ENCODE measurements at places on chromosomes 5 and 9.
A peak's percentile ranks its signal among the peaks of the same experiment; 100 is the strongest.

GRCh38 chr9:82130331-82131042 is 141.9 kb downstream of the SPATA31D1 start:
- no peak for DNase-seq

GRCh38 chr5:81121836-81122630 is 111.1 kb upstream of the CKMT2 start:
- DNase-seq: no peak

- DNase-seq: no peak
These were observed 426 bp downstream of the C7 start for GRCh38 chr5:40909723-40910122.

DNA sequence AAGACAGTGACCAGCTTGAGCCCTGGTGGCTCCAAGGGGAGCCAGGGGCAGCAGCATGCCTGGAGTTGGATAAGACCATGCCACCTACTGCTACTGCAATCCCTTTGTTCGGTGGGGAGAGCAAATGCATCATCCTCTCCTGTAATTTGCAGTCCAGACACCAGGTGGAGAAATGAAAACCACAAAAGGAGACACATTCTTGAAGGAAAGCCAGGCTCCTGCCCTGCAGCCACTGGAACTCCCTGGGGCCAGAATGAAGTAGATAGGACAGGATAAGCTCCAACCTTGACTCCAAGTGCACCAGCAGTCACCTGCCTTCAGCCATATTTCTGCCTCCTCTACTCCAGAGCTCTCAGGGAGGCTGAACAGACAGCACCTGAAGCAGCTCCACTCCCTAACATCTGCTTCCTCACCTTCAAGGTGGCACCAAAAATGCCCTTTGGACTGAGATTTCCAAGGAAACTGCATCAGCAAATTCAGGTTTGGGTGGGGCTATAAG is 65.1 kb upstream of the IQGAP2 start:
- DNase-seq: no peak

- no peak for DNase-seq
These were observed 34.6 kb upstream of the CPEB4 start for GRCh38 chr5:173853370-173854131.

DNA sequence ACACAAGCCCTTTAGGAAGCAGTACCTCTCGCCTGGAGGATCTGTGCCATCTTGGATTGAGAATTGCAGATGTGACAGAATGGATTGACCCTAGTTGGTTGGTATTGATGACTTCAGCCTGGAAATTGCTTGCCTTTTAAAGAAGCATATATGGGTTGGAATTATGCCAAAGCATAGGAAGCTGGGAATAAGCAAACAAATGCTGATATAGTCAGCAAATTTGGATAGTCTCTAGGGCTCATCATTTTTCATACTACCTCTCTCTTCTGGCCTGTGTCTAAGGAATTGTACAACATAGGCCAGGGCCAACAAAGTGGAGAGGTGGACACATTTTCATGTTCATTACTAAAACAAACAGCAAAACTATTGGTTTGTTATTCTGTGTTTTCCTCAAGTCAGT is 13.2 kb downstream of the TRIM32 start:
- no peak for DNase-seq

GRCh38 chr5:125341436-125341835 is 595.0 kb upstream of the ZNF608 start:
- DNase-seq: no peak

DNA sequence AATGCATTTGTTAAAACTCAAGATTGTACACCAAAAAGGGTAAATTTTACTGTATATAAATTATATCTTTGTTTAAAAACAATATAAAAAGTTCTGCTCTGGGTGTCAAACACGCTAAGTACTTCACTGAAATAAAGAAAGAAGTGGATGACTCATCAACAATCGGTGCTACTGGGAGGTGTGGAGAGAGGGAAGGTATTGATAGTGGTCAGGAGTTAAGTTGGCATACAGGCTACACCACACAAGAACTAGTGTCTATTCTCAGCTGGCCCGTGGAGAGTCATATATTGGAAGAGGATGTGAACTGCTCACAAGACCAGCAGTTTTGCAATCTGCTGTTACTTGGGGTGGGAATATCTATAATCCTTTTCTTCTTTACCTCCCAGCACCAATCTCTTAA is 145.7 kb upstream of the TRPC7 start:
- DNase-seq: no peak

GRCh38 chr5:71880536-71880935 is 161.5 kb downstream of the CARTPT start:
- no peak for DNase-seq

- no peak for DNase-seq
These were observed 322.9 kb downstream of the TMEM38B start for GRCh38 chr9:106017198-106017740.

DNA sequence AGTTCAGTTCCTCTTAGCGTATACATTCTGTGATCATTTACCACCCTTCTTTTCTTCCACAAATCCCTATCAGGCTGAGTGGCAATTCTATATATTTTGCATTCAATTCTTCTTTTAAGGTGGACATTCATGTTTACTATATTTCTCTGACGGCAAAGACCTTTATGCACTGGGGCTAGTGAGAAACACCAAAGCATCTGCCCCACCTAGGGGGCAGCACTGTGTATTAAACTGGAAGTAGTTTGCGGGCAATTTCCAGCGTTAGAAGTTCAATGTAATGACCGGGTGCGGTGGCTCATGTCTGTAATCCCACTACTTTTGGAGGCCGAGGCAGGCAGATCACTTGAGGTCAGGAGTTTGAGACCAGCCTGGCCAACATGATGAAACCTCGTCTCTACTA is 27.9 kb upstream of the FBXL7 start:
- DNase-seq: no peak

- no peak for DNase-seq
These were observed 568.8 kb downstream of the PSAT1 start for GRCh38 chr9:78865737-78866136.

- no peak for DNase-seq
These were observed 143.7 kb downstream of the FSTL4 start for GRCh38 chr5:133468596-133468995.

DNA sequence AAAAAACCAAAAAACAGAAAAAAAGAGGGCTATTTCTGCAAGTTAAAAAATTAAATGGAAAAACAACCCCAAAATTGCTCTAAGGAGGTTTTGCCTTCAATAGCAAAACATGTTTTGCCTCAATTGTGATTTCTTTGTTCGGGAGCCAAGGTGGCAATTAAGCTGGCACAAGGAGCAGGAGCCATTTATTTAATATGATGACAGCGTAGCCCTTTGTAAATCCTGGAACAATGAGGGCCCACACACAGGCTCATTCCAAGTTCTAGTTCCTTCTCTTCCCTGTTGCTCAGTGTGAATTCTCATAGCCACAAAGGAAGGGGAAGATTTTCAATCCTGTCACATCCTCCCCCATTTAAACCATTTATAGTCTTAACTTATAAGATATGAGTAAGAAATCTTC is 353.2 kb downstream of the PDE4D start:
- DNase-seq: no peak

DNA sequence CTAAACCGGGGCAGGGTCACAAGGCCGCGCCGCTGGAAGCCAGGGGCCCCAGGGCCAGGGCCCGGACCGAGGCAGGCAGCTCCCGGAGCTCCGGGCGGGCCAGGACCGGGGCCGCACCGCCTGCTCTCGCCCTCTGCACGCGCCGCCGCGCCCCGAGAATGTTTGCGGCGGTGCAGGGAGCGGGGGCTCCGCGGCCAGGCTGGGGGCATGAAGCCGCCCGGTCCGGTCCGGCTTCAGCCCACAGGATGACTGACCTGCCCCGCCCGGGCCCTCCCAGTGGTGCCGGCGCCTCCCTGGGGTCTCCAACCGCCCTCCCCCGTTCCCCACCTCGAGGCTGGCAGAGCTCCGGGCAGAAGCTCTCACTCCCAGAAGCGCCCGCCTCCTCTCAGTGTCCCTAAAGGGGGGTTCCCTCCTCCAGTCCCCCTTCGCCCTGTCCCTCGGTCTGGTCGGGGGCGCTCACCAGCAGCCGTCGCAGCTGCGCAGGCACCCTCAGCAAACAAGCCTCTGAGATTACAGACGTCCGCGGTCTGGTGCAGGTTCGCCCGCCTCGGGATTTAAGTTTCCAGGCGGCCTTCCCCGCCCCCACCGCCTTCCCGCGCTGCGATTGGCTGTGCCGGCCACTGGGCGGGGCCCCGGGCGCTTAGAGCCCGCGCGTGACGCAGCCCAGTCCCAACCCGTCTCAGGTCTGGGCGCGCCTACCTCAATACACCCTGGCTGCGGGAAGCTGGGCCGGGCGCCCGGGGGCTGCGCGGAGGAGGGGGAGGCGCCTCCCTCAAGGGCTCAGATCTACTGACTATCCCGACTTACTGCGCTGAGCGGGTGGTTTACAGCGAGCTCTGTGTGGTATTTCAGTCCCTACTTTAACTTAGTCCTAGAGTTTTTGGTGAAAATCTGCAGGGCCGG is at the start of gene CTSV:
CTSV (minus strand) TSS at position 532 of the 903 bp plus-strand sequence. CDS start 1,099 bp downstream, outside the sequence.
- DNase-seq: peak; percentile 37

DNA sequence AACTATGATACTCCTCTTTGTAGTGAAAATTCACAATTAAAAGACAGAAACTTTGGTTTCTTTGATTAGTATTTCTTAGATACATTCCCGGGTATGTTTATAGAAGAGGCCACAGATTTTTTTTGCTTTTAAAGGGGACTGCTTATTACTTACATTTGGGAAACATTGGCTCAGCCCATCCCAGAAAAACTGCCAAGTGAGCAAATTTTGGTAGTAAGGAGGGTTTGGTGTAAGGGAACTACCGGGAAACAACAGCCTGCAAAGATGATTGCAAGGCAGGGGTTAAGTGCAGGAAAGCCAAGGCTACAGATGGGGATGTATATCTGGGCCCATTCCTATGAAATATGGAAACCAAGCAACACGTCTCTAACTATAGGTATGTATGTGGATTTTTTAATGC is 88.8 kb upstream of the SAP30L start:
- DNase-seq: no peak

GRCh38 chr5:173296737-173297676 is 31.2 kb downstream of the STC2 start:
- DNase-seq: no peak

DNA sequence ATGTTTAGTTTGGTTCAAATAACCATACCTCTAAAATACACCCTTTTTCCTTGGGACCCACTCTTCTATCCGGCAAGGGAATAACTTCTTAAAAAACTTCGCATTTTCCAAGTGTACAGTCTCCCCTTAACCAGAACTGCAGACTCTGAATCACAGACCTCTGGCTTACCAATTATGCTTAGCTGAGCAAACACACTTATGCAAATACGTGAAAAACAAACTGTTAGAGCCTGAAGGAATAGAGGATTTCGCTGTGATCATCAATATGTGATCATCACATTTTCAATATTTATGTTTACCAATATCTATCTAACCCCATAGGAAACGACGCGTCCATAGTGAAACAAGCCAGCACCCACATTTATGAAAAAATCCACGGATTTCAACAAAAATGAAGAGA is 1.3 kb downstream of the LPAR1 start:
- no peak for DNase-seq

DNA sequence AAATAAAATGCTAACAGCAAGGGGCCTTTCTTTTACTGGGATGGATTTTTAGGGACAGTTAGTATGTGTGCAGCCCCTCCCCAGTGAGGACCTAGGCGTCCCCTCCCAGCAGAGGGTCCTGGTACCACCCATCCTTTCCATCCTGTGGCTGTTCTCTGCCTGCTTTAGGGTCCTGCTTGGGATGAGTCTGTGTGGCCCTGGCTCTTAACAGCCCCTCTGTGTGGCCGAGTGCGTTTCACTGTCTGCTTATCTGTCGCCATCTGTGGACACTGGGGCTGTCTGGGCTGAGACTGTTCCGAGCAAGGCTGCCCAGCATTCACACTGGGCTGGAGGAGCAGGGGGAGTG is 17.0 kb downstream of the WNK2 start:
- no peak for DNase-seq

DNA sequence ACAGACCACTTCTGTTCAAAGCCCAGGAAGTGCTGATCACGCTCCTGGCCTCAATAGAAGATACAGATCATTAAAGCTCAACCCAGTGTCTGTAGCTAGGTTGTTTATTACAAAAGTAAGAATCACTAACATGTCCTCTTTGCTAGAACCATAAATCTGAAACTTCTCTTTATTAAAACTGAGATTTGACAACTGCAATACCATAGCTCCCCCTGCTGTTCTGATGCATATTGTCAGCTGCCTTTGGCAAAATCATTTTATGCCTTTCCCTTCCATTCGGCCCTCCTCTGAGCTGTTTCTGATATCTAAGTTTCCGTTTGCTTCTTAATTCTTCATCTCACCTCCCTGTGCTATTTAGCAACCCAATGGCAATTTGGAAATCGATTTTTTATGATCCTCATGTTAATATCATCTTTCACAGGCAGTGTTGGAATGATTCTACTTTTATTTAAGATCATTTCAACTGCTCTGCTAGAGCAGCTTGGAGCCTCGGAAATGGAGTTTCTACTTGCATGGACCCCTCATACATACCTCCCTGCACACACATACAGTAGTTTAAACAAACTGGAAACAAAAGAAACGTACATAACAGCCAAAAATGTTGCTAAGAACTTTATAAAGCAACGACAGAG is 998.8 kb downstream of the MAT2B start:
- no peak for DNase-seq

DNA sequence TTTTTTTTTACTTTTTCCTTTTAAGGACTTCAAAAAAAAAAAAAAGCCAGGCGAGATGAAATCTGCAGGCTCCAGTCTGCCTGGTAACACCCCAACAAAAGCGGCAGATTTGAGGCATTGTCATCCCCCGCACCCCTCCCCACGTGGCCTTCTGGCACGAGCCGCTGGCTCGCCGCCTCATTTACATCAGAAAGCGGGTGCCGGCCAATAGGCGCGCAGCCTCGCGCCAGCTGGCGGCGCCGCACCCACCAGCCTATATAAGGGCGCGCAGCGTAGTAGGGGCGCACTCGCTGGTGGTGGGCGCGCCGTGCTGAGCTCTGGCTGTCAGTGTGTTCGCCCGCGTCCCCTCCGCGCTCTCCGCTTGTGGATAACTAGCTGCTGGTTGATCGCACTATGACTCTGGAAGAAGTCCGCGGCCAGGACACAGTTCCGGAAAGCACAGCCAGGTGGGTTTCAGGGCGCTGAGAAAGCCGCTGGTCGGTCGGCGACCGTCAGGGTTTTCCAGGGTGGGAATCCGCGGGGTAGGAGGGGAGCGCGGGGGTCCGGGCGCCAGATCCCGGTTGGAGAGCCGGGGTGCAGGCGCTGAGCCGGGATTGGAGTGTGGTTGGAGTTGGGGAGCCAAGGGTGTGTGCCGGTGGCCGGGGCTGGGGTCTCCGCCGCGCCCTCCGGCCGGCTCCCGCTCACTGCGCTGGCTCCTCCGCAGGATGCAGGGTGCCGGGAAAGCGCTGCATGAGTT is at the start of gene GADD45G:
GADD45G (plus strand) TSS at position 284 of the 736 bp plus-strand sequence; CDS start at position 394, 110 bp downstream.
- peak; percentile 65 for DNase-seq

GRCh38 chr9:133771486-133772482 is 33.6 kb upstream of the SARDH start:
- DNase-seq: no peak

GRCh38 chr5:67404256-67405100 is 207.9 kb upstream of the CD180 start:
- no peak for DNase-seq
